Stimulated activated CD4-positive, alpha-beta T cell treated with anti-CD3 and anti-CD28 coated beads, Interleukin-1b, Interleukin-23, amount 100 ng/mL, for 1 hour (primary cell): ENCODE measurements at places on chromosomes 6 and 20.

DNA sequence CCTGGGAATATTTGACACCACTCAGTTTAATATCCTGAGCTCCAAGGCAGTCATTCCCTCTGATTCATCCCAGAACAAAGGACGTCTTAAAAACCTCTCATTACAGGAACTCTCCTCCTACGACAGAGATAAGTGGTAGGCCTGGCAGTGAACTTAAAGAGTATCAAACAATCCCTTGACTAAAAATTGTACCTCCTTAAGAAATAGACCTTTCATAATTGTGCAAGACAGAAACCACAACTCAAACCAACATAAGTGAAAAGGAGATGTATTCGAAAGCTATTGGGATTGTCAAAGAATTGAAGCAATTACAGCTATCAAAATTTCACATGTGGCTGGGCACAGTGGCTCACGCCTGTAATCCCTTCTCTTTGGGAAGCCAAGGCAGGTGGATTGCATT is 19.1 kb upstream of the BNIP5 start:
- DNase-seq, result no peak

DNA sequence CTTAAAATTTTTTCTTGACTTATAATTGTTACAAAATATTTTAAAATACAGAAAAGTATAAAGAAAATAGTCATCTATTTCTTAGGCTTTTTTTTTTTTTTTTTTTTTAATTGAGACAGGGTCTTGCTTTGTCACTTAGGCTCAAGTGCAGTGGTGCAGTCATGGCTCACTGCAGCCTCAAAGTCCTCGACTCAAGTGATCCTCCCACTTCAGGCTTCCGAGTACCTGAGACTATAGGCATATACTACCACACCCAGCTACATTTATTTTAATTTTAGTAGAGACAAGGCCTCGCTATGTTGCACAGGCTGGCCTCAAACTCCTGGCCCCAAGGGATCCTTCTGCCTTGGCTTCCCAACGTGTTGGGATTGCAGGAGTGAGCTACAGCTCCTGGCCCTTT is 5.3 kb upstream of the ACAT2 start:
- no peak for DNase-seq

GRCh38 chr20:49420292-49420691 is 62.2 kb downstream of the KCNB1 start:
- no peak for DNase-seq

DNA sequence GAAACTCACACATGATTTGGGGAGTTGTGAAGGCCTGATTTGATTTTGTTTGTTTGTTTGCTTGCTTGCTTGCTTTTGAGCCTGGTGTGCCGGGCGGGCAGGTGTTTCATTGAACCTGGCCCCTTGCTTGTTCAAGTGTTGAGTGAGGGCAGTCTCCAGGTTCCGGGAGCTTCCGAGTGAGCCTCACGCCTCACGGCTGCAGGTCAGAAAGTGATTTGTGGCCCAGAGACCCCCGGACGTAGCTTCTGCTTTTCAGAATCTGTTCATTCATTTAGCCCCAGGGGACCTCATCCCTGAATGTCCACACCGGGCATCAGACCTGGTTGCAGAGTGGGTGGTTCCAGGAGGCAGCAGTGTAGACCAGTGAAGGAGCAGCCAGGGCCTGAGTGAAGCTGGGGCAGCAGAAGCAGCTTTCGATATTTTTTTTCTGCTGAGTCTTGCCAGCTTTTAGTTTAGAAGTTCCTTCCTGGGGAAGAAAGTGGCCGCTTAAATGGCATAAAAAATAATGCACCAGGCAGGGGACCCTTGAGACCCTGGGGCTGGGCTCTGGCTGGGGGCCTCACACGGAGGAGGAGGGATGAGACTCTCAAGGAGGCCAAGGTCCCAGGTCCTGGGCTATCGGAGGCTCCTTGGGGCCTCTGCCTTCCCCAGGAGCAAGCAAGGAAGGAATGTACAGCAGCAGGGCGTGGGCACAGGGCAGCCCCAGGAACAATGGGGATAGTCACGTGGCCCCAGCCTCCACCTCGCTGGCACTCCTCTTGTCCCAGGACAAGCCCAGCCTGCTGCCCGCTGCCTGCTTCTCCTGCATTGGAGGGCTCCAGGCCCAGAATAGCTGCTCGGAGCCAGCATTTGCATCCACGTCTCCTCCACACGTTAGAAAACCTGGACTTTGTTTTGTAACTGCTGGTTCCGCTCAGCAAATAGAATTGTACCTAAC is 89.2 kb upstream of the BHLHE23 start:
- no peak for DNase-seq

DNA sequence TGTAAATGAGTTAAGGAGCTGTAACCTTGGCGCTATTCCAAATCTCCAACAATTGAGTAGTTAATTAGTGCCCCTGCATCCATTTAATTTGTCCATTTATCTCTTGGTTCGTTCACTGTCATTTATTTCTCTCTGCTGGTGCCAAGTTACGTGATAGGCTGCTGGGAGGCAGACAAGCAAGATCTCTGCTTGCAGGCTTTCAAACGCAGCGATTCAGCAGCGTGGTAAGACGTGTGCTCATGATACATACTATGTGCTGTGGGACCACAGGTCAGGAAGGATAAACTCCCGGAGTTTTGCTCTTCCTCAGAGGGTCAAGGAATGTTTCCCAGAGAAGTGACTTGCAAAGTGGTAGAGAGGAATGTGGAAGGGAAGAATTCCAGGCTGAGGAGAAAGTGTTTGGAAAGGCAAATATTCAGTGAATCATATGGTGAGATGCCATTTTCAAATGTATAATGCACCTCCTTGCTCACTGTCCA is 46.4 kb downstream of the UTRN start:
- no peak for DNase-seq

- DNase-seq, result no peak
Observed at GRCh38 chr6:15065261-15065989, 180.4 kb upstream of the JARID2 start.

- no peak for DNase-seq
Observed at GRCh38 chr20:16520154-16520553, 53.1 kb downstream of the KIF16B start.
